ENCODE measurements at places on chromosomes 12 and 14. TPM values are rescaled to one million over a fixed set of nuclear protein-coding genes. Genes with fewer than 3 reads are reported as not detected.

Gene CYP46A1
- 1.4 TPM for polyA plus RNA-seq

Gene PRICKLE1
- 58.0 TPM for polyA plus RNA-seq

DNA sequence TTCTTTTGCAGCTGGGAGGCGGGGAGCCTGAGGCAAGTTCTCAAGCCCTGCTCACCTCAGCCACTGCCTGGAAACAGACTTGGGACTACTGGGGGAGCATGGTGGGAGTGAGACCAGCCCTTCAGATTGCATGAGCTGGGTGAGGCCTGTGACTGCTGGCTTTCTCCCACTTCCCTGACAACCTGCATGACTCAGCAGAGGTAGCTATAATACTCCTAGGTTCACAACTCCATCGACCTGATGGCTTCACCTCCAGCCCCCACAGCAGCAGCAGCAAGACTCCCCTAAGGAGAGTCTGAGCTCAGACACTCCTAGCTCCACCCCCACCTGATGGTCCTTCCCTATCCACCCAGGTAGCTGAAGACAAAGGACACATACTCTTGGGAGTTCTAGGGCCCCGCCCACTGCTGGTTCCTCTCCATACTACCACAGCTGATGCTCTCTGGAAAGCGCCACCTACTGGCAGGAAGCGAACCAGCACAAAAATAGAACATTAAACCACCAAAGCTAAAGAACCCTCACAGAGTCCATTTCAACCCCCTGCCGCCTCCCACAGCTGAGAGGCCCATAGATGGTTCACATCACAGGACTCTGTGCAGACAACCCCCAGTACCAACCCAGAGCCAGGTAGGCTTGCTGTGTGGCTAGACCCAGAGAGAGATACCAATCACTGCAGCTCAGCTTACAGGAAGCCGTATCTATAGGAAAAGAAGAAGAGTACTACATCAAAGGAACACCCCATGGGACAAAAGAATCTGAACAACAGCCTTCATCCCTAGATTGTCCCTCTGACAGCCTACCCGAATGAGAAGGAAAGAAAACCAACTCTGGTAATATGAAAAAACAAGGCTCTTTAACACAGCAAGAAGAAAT lies 68.7 kb downstream of the RPAP3 start:
- DNase-seq: no peak

DNA sequence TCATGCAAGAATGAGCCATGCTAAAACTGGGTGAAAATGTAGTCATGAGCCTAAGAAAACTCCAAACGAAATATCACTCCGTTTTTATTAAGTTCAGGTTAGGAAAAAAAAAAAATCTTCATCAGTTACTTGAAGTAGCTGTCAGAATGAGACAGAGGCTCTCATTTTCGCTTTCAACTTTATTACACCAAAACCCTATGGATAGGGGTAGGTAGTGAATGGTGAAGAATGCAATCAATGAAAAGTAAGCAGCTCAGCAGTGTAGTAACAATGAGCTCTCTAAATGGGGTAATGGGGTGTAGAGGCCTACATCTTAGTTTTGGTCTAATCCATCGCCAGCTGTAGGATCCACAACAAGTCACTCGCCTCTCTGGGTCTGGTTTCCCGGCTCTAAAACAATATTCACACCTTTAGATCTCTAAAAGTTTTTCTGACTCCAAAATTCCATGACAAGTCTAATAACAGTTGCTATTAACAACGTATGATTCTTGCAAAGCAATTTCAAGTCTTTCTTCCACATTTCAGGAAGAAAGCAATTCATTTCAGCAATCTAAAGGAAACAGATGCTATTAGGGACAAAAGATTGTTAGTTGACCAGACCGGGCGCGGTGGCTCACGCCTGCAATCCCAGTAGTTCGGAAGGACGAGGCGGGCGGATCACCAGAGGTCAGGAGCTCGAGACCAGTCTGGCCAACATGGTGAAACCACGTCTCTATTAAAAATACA lies 1.7 kb downstream of the BTBD7 start:
- DNase-seq: no peak

GRCh38 chr14:68088451-68088854 lies 268.9 kb downstream of the RAD51B start:
- DNase-seq: no peak

DNA sequence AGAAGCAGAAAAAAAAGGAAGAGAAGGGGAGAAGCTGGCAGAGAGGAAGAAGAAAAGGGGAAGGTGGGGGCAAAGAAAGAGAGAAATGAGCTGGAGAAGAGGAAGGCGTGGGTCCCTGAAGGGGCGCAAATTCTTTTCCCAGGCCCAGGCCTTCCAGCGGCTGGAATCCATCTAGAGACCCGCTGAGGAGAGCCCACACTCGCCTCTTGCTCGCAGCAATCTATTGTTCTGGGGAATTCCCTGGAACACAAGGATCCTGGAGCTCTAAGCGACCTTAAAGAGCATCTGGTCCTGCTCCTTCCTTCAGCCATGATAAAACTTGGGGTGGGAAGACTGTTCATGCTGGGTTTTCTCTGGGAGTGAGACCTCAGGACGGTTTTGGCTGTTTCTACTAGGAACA lies 41.2 kb upstream of the FKBP4 start:
- DNase-seq: no peak

- peak; percentile 34 for DNase-seq
Measured at GRCh38 chr14:105019861-105020814, 745 bp downstream of the CDCA4 start.
